ENCODE measurements at places on chromosomes 6 and 20. TPM values are rescaled to one million over a fixed set of nuclear protein-coding genes. Genes with fewer than 3 reads are reported as not detected.

MUC21 gene
- not detected for polyA plus RNA-seq

OR2H1 gene
- not detected for polyA plus RNA-seq

SNX5 gene
- 82.4 TPM for polyA plus RNA-seq

KHDRBS2 gene
- 20.7 TPM for polyA plus RNA-seq

DEF6 gene
- 0.66 TPM for polyA plus RNA-seq

MYO6 gene
- polyA plus RNA-seq = 73.5 TPM

TBXT gene
- polyA plus RNA-seq = not detected

KIF25 gene
- 13.7 TPM for polyA plus RNA-seq

RPN2 gene
- polyA plus RNA-seq = 159 TPM

MARCKS gene
- polyA plus RNA-seq = 129 TPM

PTGIS gene
- polyA plus RNA-seq = not detected

B3GALT4 gene
- polyA plus RNA-seq = 2.3 TPM

SPATS1 gene
- polyA plus RNA-seq = not detected

NFATC2 gene
- 0.20 TPM for polyA plus RNA-seq

CGA gene
- polyA plus RNA-seq = not detected

SLC22A23 gene
- polyA plus RNA-seq = 0.60 TPM

TBCC gene
- polyA plus RNA-seq = 10.3 TPM

RWDD1 gene
- 304 TPM for polyA plus RNA-seq

MCCD1 gene
- not detected for polyA plus RNA-seq

TINAG gene
- polyA plus RNA-seq = not detected

ME1 gene
- polyA plus RNA-seq = 90.1 TPM

OR2B6 gene
- not detected for polyA plus RNA-seq

CD40 gene
- 1.5 TPM for polyA plus RNA-seq

NINL gene
- 0.27 TPM for polyA plus RNA-seq

ZNF391 gene
- 2.1 TPM for polyA plus RNA-seq

PAK5 gene
- polyA plus RNA-seq = 8.4 TPM

PRKN gene
- polyA plus RNA-seq = 4.1 TPM

TGM3 gene
- polyA plus RNA-seq = not detected

MAPK14 gene
- 10.1 TPM for polyA plus RNA-seq

OTOR gene
- 35.0 TPM for polyA plus RNA-seq

FAXC gene
- 36.1 TPM for polyA plus RNA-seq

TSBP1 gene
- polyA plus RNA-seq = not detected

Measured in Purkinje cell (primary cell).